WTC11 (cell line): ENCODE measurements at places on chromosomes 4 and X.

DNA sequence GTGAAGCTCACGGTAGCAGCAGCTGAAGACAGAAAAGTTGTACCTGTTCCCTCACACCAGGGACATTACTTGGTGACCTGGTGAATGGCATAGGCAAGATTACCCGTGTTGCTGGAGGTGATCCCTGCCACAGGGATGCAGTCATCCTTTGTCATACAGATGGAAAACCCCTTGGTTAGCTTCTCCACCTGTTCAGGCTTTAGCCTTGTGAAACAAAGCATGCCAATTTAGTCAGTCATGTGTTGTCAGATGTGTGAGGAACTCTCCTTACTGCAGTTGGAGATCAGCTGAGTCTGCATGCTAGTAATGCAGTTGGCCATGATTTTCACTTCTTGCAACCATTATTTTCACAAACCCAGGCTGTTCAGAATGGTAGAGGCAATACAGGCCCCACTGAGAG lies 41.0 kb downstream of the AMELX start:
- DNase-seq, result no peak

- no peak for DNase-seq
These were observed 1095.5 kb upstream of the IGFBP7 start for GRCh38 chr4:58205446-58206235.

GRCh38 chrX:101484135-101484534 lies 1.1 kb upstream of the ARMCX4 start:
- DNase-seq, result no peak

DNA sequence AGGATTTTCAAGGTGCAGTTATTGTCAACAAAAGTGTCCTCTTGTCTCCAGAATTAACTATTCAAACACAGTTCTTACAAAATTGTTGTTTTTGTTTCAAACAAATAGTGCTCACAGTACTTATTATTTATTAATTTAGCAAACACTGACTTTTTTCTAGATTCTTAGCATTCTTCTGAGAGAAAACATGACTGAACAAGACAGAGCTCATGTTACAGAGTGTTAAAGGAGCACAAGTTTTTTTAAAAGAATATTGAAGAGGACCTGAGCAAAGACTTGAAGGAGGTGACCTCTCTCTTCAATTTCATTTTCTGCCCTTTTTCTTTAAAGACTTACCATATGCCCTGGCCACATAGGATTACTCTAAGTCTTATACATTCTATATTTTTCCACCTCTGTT lies 2220.3 kb upstream of the AGA start:
- DNase-seq, result no peak

DNA sequence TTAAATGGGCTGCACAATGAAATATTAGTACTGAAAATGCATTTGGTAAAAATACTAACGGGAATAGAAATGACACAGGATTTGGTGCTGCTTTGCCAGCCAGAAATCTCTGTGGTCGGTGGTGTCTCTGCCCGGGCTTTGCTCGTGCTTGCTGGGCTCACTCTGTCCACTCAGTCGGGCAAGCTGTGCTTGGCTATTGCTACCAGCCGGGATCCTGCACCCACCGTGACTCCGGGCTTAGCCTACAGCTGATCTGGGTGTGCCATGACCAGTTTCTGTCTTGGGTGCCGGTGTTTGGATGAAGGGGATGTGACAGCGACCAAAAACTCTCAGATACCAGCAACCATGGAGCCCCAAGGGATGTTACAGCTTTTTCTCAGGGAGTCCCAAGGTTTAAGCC lies 487.7 kb downstream of the TECRL start:
- no peak for DNase-seq

DNA sequence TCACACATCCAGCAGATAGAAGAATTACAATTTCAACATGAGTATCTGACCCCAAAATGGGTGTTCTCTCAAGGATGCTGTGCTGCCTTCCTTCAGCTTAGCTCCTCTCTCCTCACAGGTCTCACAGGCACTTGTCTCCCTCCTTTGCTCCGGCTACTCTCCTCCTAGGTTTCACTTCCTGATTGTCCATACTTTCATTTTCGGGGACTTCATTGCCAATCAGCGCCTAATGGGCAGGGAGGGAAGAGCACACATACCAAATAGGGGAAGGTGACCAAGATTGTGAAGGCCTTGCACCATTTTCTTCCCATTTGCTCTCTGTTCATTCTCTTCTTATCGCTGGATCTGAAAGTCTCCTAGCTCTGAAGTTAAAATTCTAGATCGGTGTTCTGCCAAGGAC lies 125.4 kb upstream of the EOLA2 start:
- no peak for DNase-seq

DNA sequence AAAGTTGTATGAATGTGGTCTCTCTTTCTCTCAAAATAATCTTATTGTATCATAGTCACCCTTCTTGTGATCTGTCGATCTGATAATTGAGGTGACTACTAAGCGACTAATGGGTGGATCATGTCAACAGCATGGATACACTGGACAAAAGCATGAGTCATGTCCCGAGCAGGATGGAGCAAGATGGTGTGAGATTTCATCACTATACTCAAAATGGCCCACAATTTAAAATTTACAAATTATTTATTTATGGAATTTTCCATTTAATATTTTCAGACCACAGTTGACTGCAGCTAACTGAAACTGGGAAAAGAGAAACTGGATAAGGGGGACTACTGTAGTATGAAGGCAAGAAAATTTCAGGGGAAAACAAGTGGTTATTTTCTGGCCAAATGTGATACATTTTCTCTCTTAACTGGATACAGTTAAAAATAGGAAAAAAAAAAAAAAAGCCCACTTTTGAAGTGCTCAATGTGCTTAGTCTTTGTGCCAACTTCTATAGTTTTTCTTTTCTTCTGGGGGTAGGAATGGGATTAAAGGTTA lies 25.3 kb downstream of the FAM241A start:
- DNase-seq, result no peak

DNA sequence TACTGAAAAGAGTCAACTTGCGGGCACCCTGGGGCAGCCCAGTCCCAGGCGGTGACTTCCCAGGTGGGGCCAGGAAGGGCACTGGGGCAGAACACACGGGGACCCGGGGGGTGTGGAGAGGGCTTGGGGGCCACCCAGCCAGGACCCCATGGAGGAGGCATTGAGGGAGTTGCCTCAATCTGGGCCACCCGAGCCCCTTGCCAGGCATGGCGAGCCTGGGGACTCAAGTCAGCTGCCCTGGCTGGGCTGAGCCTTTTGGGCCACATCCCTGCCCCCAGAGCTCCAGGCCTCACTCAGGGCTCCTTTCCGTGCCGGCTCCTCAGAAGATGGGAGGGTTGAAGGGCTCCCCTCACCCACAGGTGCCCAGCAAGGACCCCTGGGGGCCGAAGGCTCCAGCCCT lies 6.6 kb upstream of the CPLX1 start:
- DNase-seq, result no peak

- DNase-seq, result peak; percentile 19
These were observed 432.5 kb upstream of the FGF16 start for GRCh38 chrX:77014377-77015372.
